ENCODE measurements at places on chromosomes 3 and 15. TPM values are rescaled to one million over a fixed set of nuclear protein-coding genes. Genes with fewer than 3 reads are reported as not detected.

ITPKA gene
- polyA plus RNA-seq, result 0.53 TPM

FANCD2OS gene
- polyA plus RNA-seq, result not detected

LRCH3 gene
- polyA plus RNA-seq, result 41.4 TPM

EOMES gene
- polyA plus RNA-seq, result 0.23 TPM

KLF15 gene
- polyA plus RNA-seq, result 2.6 TPM

ABCC5 gene
- 55.7 TPM for polyA plus RNA-seq

CCDC39 gene
- polyA plus RNA-seq, result 5.0 TPM

ADAMTS9 gene
- 48.7 TPM for polyA plus RNA-seq

PRRT3 gene
- 3.2 TPM for polyA plus RNA-seq

LXN gene
- polyA plus RNA-seq, result 28.7 TPM

GABRR3 gene
- polyA plus RNA-seq, result not detected

BFSP2 gene
- 0.69 TPM for polyA plus RNA-seq

GMPS gene
- 77.0 TPM for polyA plus RNA-seq

CCDC32 gene
- 25.3 TPM for polyA plus RNA-seq

EPHA3 gene
- 6.4 TPM for polyA plus RNA-seq

KY gene
- 0.61 TPM for polyA plus RNA-seq

ZNF35 gene
- 7.4 TPM for polyA plus RNA-seq

TWF2 gene
- 25.8 TPM for polyA plus RNA-seq

KCTD6 gene
- 34.9 TPM for polyA plus RNA-seq

TSEN2 gene
- polyA plus RNA-seq, result 18.9 TPM

DPH6 gene
- polyA plus RNA-seq, result 22.7 TPM

ADPRH gene
- 6.8 TPM for polyA plus RNA-seq

CCDC80 gene
- 140 TPM for polyA plus RNA-seq

LINGO1 gene
- 16.1 TPM for polyA plus RNA-seq

OR4F6 gene
- not detected for polyA plus RNA-seq

GOLGA6B gene
- polyA plus RNA-seq, result 1.1 TPM

AGTR1 gene
- 10.4 TPM for polyA plus RNA-seq

FBXO40 gene
- not detected for polyA plus RNA-seq

GRM2 gene
- polyA plus RNA-seq, result 0.27 TPM

SERINC4 gene
- 0.81 TPM for polyA plus RNA-seq

XYLB gene
- 12.2 TPM for polyA plus RNA-seq

SUCLG2 gene
- 71.2 TPM for polyA plus RNA-seq

C3orf70 gene
- 8.8 TPM for polyA plus RNA-seq

CNTN6 gene
- 2.2 TPM for polyA plus RNA-seq

FAM174B gene
- polyA plus RNA-seq, result 16.3 TPM
